ENCODE measurements at places on chromosomes 3 and 15.
A peak's percentile ranks its signal among the peaks of the same experiment; 100 is the strongest.

DNA sequence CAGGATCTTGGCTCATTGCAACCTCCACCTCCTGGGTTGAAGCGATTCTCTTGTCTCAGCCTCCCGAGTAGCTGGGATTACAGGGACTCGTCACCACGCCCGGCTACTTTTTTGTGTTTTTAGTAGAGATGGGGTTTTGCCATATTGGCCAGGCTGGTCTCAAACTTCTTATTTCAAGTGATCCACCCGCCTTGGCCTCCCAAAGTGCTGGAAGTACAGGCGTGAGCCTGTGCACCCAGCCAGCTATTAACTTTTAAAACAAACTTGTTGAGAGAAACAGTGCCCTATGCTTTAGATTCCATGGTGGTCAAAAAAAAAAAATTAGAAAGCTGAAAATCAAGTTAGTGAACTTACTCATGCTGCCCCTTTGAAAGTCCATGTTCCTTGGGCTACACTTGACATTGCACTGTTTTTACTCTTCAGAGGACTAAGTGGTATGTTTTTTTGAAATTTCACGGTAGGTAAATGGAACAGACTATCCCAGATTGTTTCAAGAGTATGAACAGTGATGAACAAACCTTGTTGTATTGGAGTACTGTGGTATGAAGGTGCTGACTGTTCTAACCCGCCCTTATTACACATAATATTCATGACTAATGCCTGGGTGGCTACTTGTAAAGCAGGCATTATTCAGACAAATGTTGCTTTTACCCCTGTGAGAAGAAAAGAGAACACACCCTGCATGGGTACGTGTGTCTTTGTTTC, 206.9 kb downstream of the KLHL25 start:
- DNase-seq: peak; percentile 47

GRCh38 chr15:37370941-37371340, 270.6 kb upstream of the MEIS2 start:
- no peak for DNase-seq

DNA sequence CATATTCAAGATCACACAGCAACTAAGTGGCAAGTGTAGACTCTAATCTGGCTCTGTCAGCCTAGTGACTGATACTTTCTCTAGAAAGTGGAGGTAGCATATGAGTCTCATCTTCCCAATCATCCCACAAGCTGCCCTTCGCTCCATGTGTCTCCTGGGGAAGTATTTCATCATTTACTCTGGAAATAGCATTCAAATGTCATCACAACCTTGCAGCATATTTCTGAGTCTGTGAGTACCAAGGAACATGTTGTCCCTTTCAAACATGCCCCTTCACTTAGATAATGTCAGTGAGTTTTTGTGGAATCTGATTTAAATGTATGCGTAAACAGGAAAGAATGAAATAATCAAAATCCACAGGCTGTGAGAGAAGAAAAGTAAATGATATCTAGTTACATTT, 322.9 kb downstream of the SLC9A9 start:
- DNase-seq: peak; percentile 71

- no peak for DNase-seq
Observed at GRCh38 chr3:108065096-108065495, 25.7 kb downstream of the CD47 start.

GRCh38 chr15:34214135-34214534, 4.2 kb upstream of the KATNBL1 start:
- DNase-seq: no peak

DNA sequence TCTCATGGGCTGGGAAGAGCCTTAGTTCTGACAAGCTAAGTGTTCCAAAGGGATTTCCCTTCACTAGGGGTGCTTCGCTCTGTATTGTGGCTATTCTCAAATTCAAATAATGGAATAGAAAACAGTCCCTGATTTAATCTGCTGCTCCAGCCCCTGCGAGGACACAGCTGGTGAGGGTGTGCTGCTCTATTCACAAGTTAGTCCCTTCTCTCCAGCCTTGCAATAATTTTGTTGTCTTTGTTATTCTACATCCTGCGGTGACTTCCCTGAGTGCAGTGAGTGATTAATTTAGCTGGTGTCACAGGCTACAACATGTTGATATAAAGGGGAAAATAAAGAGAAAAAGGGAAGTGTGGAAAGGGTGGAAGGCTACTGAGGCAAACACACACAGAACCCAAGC, 180.5 kb upstream of the VEPH1 start:
- DNase-seq: no peak

GRCh38 chr3:50441424-50442217, 61.8 kb downstream of the CACNA2D2 start:
- no peak for DNase-seq

DNA sequence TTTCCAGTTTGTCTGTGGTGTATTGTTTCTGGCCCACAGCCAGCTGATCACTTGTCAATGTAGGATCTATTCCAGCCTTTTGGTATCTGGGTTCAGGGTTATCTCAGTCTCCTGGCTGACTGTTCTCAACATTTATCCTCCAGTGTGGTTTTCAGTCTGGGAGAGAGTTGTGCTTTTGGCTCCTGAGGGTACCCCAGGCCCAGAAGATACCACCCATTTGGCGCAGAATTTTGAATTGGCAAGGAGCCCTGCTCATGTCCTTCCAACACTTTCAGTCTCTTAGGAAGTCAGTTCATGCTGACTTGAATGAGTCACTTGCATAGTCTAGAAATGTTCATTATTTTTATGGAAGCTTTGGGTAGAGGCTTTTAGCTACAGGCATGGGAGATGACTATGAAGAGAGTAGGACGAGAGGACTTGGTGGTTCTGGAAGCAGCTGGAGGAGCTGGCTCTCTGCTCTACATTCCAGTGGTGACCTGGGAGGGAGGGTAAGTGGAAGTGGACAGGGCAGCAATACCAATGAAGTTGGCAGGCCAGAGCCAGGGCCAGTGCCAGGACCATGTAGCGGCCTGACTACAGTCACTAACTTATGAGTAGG, 7.2 kb downstream of the POLR2H start:
- DNase-seq: no peak

- no peak for DNase-seq
Observed at GRCh38 chr3:104956620-104957345, 409.9 kb upstream of the ALCAM start.

- DNase-seq: no peak
Observed at GRCh38 chr3:191239407-191240031, 40.5 kb downstream of the OSTN start.

GRCh38 chr3:13462822-13463221, 17.3 kb upstream of the HDAC11 start:
- DNase-seq: no peak

- no peak for DNase-seq
Observed at GRCh38 chr3:129747136-129747535, 140.7 kb upstream of the PLXND1 start.

GRCh38 chr3:108493862-108494261, 16.5 kb downstream of the MYH15 start:
- no peak for DNase-seq

DNA sequence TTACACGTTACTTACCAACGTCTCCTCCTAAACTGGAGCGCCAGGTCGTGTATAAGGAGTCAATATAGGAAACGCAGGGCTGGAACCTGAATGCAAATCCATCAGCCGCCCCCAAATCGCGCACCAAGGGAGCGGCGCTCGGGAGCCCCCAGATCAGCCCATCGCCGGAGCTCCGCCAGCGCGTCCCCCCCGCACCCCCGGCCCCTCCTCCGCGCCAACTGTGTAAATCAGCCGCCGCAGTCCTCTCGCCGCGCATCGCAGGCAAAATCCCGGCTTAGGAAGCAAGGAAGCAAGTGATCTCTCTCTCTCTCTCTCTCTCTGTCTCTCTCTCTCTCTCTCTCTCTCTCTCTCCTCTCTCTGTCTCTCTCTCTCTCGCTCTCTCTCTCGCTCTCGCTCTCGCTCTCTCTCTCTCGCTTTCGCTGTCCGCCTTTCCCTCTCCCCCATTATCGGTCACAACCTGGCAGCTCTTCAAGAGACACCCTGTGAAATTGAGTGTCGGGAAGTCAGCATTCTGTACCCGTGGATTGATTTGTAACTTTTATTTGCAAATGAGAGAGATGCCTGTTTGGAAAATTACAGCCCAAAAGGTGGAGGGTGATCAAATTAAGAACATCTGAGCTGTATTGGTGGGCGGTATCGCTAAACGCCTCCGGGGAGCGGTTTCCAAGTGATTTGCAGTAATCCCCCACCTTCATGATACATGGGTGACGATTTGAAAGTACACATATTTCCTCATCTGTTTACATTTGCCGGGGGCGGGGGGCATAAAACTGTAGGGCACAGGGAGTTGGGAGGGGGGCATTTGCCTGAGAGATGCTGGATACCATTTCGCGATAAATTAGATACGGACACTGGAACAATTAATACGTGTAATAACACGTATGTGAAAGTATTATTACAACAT, 645 bp upstream of the SLITRK3 start:
- no peak for DNase-seq

- DNase-seq: no peak
Observed at GRCh38 chr3:190721330-190721729, 141.2 kb downstream of the GMNC start.

- no peak for DNase-seq
Observed at GRCh38 chr3:98650971-98651779, 57.8 kb upstream of the CPOX start.

DNA sequence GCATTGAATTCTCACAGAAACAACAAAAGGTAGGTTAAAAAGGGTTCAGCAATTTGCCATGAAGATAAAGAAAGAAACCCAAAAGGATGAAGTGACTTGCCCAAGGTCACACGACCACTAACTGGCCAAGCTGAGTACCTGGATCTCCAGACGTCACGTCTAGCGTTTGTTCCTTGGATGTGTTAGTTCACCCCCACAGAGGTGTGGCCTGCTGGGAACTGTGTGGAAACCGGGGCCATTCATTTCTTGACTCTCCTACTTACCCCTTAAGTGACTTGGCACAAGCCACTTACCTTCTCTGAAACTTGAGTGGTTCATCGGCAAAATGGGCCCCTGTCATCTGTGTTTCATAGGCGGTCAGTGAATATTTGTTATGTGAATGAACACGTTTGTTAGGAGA, 244.3 kb upstream of the SLCO3A1 start:
- DNase-seq: no peak

GRCh38 chr3:192986379-192986778, 68.7 kb upstream of the MB21D2 start:
- DNase-seq: no peak

DNA sequence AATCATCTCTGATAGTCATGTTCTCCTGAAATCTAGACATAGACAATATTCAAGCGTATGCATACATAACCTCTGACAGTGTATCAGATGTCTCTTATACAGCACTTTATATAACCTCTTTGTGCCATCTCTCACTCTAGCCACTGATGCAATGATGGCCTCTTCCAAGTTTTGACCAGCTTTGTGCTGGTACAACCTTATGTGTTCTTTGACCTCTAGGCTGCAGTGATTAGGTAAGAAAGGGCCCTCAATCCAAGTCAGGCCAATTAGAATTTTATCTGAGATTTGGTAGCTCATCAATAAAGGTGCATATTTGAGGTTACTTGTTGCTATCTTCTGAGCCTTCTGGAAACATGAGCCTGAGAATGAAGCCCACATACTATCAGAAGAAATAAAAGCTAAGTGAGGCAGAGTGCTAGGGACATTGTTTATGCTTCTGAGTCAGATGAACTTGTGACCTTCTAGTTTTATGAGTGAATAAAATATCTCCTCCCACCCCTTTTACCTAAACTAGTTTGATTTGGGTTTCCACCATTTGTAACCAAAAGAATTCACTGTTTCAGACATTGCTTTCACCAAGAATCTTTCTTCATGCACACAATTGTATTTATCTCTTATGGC, 283.2 kb upstream of the SUCLG2 start:
- peak; percentile 49 for DNase-seq

DNA sequence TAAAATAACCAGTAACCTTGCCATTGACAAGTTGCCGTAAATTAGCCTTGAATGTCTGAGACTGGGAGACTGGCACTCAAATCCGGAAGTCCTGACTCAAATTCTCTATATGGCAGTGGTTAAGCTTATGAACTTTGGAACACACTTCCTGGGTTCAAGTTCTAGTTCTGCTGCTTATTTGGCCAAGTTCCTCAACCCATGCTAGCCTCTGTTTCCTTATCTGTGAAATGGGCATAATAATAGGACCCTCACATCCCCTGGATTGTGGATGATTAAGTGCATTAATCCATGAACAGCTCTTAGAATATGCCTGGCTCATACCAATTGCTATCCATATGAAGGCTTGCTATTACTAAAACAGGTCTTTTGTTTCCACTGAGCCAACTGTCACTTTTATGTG, 311.5 kb downstream of the EDEM1 start:
- DNase-seq: no peak

DNA sequence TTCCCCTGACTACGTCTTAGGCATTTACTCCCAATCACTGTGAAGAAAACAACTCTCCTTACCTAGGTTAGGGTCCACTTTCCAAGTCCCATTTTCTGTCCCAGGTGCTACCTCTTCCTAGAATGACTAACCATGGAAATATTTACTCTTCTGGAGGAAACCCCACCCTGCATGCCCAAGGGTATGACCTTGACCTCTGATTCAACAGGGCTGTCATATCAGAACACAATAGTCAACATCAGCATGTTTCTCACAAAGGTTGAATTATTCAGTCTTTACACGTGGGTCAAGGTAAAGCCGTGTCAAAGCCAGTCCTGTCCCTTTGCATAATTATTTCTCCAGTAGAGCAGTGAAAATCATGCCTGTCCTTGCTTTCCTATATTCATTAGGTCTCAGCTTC, 4.3 kb upstream of the FRMD5 start:
- DNase-seq: no peak

GRCh38 chr3:128846486-128846891, 32.9 kb upstream of the ACAD9 start:
- DNase-seq: no peak

GRCh38 chr15:65115542-65115941, 542 bp upstream of the UBAP1L start:
- no peak for DNase-seq

Data from fibroblast of villous mesenchyme (primary cell).